ENCODE measurements at places on chromosomes 1 and 21.

- DNase-seq: no peak
Measured at GRCh38 chr1:27999055-27999454, 39.3 kb downstream of the XKR8 start.

GRCh38 chr1:2251786-2252185 lies 23.7 kb downstream of the SKI start:
- no peak for DNase-seq

- no peak for DNase-seq
Measured at GRCh38 chr21:8993284-8993942, 1528.0 kb upstream of the TPTE start.

GRCh38 chr1:17664322-17664721 lies 90.8 kb upstream of the ACTL8 start:
- no peak for DNase-seq

DNA sequence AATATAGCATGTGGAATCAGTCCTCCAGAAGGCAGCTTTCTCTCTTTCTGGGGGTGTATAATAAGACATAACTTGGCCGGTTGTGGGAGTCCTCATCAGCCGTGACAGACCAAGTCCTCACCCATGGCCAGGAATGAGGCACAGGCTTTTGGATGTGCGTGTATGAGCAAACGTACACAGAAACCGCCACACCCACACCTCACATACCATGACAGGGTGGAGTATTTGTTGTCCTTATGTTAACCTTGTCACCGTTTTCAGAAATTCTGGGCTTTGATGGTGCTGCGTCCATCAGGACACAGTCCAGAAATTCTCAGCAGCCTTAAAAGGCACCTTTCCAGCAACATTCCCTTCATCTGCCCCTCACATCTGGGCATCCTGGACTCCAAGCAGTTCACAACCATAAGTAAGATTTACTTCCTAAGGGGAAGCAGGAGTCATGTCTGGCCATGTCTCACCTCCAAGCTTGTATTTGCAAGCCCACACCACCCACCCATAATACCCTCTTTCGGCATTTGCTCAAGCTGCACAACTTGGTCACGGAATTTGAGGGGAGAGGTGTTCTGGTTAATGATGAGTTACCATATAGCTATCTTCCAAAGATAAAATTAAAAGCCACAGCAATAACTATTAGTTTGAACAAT lies 12.4 kb downstream of the C1orf116 start:
- DNase-seq: no peak

- DNase-seq: no peak
Measured at GRCh38 chr1:116277840-116278540, 95.1 kb upstream of the ATP1A1 start.

DNA sequence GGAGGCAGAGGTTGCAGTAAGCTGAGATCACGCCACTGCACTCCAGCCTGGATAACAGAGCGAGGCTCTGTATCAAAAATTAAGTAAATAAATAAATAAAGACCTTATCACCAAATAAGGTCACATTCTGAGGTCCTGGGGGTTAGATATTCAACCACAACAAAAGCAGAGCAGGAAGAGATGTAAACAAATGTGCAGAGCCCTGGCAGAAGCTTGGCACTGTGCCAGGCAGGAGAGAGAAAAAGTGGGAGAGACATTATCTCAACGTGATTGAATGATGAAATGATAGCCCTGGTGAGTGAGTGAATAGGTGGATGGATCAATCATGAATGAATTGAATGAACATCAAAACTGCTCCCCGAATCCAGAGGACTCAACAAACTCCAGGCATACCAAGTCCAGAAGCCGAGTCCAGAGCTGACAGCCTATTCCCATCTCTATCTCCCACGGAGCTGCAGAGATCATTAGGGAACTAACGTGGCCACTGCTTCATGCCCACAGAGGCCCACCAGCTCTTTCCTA lies 150.7 kb downstream of the TOMM20 start:
- no peak for DNase-seq

DNA sequence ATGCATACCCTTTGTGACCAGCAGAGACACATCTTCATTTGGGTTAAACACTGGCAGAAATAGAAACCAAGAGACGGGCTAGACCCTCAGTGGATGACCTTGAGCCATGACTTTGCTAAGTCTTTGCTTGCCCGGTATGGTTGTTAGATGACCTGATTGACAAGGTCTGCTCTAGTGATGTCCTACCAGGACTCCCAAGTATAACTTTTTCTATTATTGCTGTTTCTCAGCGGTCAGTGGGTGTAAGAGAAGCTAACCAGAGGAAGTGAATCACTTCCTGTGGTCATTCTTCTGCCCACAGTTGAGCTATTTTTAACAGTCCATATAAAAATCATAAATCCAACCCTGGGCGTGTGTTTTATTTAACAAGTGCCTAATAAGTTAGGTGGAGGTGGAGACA lies 126.2 kb upstream of the ETS2 start:
- no peak for DNase-seq

DNA sequence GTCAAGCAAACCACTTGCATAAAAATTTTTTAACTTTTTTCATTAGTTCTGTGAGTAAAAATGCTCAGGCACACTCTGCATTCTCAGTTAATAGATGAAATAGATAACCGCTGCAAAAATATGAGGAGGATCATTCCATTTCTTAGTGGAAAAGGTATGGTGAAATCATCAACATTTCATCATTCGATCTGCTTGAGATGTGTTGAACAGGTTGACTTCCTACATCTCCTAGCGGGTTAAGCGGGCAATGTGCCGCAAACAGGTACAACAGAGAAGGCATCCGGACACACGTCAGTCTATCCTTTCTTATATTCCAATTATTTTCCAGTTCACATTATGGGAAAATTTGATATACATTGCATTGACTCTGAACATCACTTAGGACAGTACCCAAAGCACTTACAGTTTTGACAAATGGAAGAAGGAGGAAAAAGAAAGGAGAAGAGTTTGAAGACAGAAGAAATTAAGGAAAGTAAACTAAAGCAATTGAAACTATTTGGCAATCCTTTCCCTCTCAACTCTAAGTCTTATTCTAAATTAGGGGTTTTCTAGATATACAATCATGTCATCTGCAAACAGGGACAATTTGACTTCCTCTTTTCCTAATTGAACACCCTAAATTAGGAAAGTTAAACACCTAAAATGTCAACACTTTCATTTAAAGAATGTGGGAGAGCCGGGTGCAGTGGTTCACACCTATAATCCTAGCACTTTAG lies 33.5 kb downstream of the NIBAN1 start:
- DNase-seq: no peak

DNA sequence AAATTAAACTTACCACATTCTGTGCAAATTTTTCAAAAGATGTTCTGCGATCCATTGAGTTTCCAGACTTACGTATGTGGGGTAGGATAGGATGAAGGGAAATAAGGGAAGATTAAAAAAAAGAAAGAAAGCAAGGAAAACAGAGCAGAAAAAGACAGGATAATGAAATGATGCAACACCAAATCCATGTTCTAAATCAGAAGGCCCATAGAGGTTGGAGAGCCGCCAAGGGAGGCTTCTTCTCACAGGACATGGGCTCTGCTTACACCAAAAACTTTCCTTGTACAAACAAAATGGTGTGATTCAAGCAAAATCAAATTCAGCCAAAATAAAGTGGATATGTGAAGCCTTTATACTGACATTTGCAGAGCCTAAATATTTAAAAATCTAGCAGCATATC lies 189.5 kb upstream of the GREM2 start:
- no peak for DNase-seq

- peak; percentile 78 for DNase-seq
Measured at GRCh38 chr21:42187976-42188653, 30.8 kb upstream of the ABCG1 start.

All from T-cell (primary cell).